ENCODE measurements at places on chromosomes 1 and 21. TPM values are rescaled to one million over a fixed set of nuclear protein-coding genes. Genes with fewer than 3 reads are reported as not detected.

GRCh38 chr1:164783778-164784555 is 225.0 kb downstream of the PBX1 start:
- H3K27me3 ChIP-seq, result no peaks in the 10 kb centered on the region
- no peak overlapping the region for H3K4me3 ChIP-seq

- peak; percentile 92 for DNase-seq
- H3K36me3 ChIP-seq, result no peaks in the 10 kb centered on the region
- peak within 1 kb of the TSS; percentile 49 for H3K27ac ChIP-seq
- H3K4me3 ChIP-seq, result peak within 1 kb of the TSS; percentile 73
Measured at GRCh38 chr1:162069334-162070093, at the start of gene NOS1AP. NOS1AP (plus strand) TSS chr1:162069691; CDS start chr1:162070178, 487 bp downstream.

TBX15 gene
- 0.42 TPM for total RNA-seq

DNA sequence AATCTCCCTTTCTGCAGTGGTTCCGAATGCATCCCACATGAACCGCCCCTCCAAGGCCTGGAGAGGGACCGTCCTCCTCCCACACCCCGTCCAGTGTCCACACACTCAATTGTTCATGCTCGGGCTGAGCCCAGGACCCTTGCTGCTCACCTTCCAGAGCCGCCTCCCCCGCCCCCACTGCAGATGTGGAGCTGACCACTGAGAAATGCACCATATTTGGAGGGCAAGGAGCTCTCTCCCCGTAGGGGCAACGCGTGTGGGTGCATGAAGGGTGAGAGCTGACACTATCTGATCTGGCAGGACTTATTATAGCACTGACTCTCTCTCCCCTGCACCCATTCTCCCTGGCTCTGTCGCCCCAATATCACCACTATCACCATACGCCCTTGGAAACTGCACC is 4.0 kb upstream of the S100A3 start:
- peak overlapping the region; percentile 70 for H3K27ac ChIP-seq
- no peaks in the 10 kb centered on the region for H3K27me3 ChIP-seq
- no peaks in the 10 kb centered on the region for H3K36me3 ChIP-seq
- DNase-seq, result no peak
- H3K4me1 ChIP-seq, result peaks cover 37% of the 10 kb centered on the region

LRRC38 gene
- total RNA-seq, result not detected

DNA sequence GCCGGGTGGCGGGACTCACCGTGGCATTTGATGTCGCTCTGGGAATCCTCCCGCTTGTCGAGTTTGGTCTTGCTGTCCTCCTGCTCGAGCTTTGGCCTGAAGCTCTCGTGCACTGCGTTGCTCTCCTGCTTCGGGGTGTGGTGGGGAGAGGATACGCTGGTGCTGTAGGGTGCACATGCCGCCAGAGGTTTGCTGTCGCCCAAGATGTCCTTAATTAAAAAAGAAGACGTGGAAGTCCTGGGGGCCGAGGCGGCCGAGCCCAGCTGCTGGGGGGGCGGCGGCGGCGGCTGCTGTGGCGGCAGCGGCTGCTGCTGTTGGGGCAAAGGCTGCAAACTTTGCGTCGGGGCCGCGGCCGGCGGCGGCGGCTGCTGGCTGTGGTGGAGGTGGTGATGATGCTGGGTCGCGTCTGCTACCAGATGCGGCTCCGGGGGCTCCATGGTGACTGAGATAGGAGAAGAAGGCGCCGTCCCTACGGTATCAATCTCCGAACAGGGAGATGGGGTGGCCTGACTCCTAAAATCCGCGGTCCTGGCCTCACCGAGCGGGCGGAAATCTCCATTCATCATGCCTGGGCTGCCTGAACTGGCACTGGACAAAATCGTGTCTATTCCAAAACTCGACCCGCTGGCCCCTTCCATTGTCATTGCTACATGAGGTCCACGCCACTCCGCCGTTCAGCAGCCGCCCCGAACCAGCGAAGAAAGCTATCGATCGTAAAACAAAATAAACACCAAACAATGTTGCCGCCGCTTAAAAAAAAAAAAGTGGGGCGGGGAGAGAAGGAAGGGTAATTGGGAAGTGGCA is at the start of gene BARHL2:
TSS of gene BARHL2 (minus strand) at position 751 of the 804 bp plus-strand sequence. CDS start at position 644, 107 bp downstream.
- DNase-seq, result peak; percentile 79
- peaks cover 40% of the 10 kb centered on the region for H3K4me1 ChIP-seq
- peaks cover 91% of the 10 kb centered on the region for H3K27me3 ChIP-seq
- H3K4me3 ChIP-seq, result peak within 1 kb of the TSS; percentile 44
- H3K36me3 ChIP-seq, result no peaks in the 10 kb centered on the region
- H3K27ac ChIP-seq, result no peak within 1 kb of the TSS

- DNase-seq, result no peak
- H3K4me1 ChIP-seq, result no peaks in the 10 kb centered on the region
- H3K36me3 ChIP-seq, result no peaks in the 10 kb centered on the region
- no peak overlapping the region for H3K4me3 ChIP-seq
- H3K27me3 ChIP-seq, result no peaks in the 10 kb centered on the region
Measured at GRCh38 chr1:76227621-76228020, 153.1 kb downstream of the ST6GALNAC3 start.

GRCh38 chr1:28893403-28894102 is 20.8 kb upstream of the EPB41 start:
- no peak overlapping the region for H3K4me3 ChIP-seq
- no peaks in the 10 kb centered on the region for H3K27me3 ChIP-seq
- no peak for DNase-seq

DNA sequence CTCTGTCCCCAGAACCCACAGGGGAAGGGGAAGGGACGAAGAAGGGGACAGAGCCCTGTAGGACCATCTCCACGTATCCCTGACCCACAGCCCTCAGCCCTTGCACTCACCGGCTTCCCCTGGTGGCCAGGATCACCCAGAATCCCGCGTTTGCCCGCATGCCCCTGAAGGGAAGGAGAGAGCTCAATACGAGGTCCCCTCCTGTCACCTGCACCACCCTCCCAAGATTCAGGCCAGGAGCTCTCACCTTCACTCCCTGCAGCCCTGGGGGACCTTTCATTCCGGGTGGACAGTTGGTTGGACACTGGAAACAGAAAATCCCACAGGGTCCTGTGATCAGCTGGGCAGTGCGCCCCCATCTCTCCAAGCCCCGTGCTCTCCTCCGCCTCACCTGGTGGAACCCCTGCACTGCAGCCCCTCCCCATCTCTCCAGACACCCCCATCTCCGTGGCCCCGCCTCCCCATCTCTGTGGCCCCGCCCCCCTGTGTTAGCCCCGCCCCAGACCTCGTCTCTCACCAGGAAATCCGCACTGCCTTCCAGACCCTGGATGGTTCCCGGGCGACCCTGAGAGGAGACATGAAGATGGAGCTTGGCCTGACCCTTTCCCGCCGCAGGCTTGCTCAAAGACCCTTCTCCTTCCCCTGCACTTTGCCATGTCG is 6.0 kb downstream of the COL9A2 start:
- H3K4me3 ChIP-seq, result no peak overlapping the region
- no peak overlapping the region for H3K27ac ChIP-seq
- peaks cover 6% of the 10 kb centered on the region for H3K27me3 ChIP-seq

KIAA0040 gene
- 47.6 TPM for total RNA-seq

DNA sequence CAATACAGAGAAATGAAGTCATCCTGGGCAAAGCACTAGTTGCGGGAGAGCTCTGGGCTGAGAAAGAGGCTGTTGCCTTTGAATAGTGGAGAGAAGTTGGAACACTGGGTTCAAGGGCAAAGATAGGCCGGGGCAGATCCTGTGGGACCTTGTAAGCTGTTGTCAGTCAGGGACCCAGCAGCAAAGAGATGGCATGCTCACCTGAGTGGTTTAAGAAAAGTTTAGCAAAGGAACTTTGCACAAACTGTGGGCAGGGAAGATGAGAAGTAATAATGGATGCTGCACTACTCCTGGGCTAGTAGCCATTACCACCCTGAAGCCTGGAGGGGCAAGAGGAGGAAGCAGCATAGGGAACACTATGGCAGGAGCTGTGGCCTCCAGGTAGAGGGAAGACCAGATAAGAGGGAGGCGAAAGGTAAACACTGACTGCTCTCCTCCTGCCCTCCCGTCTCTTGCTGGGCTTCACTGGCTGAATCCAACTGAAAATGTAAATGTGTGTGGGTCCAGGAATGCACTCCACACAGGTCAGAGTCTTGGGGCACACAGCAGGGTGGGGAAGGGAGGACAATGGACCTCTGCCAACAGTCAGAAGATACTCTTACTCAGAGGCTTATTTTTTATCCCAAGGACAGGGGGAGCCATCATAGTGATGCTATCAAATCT is 129.2 kb downstream of the PLPP3 start:
- no peak for DNase-seq
- peaks cover 72% of the 10 kb centered on the region for H3K4me1 ChIP-seq
- peak overlapping the region; percentile 41 for H3K27ac ChIP-seq

GRCh38 chr1:100036718-100037655 is 67.2 kb downstream of the SLC35A3 start:
- no peaks in the 10 kb centered on the region for H3K27me3 ChIP-seq
- H3K4me3 ChIP-seq, result peak overlapping the region; percentile 83
- no peak for DNase-seq
- peak overlapping the region; percentile 100 for H3K27ac ChIP-seq
- H3K36me3 ChIP-seq, result no peaks in the 10 kb centered on the region

- peaks cover 45% of the 10 kb centered on the region for H3K4me1 ChIP-seq
- no peak for DNase-seq
- H3K36me3 ChIP-seq, result peaks cover 11% of the 10 kb centered on the region
- no peak overlapping the region for H3K4me3 ChIP-seq
Measured at GRCh38 chr1:35884934-35885333, 1.9 kb downstream of the AGO1 start.

DNA sequence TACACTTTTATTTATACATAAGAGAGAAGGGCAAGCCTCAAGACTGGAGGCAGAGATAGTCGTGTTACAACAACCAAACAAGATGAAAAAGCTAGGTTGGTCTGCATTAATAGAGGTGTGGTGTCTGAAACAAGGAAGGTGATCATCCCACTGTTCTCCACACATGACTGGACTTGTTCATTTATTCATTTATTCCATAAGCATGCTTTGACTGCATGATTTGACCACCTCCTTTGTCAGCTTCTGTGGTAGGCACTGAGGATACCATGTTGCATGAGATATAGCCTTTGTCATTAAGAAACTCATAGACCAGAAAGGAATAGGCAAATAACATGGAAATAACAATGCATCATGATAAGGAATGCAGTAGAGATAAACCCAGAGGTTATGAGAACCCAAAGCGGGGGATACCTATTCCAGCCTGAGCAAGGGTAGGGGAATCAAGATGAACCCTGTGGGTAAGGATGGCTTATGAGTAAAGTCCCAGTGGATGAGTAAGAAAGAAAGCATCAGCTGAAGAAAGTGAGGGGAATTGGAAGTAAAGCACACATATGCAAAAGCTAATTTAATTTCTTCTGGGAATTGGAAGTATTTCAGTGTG is 173.7 kb upstream of the FGGY start:
- H3K4me1 ChIP-seq, result no peaks in the 10 kb centered on the region
- no peak overlapping the region for H3K27ac ChIP-seq
- H3K36me3 ChIP-seq, result no peaks in the 10 kb centered on the region
- no peak overlapping the region for H3K4me3 ChIP-seq

GRCh38 chr1:18881642-18882431 is 20.5 kb downstream of the ALDH4A1 start:
- no peak overlapping the region for H3K4me3 ChIP-seq
- H3K27me3 ChIP-seq, result no peaks in the 10 kb centered on the region
- no peaks in the 10 kb centered on the region for H3K36me3 ChIP-seq
- no peaks in the 10 kb centered on the region for H3K4me1 ChIP-seq
- H3K27ac ChIP-seq, result no peak overlapping the region

S100A7 gene
- not detected for total RNA-seq

ZNF593 gene
- 22.2 TPM for total RNA-seq

GRCh38 chr1:247576514-247576913 is 11.6 kb upstream of the OR2G2 start:
- no peak overlapping the region for H3K4me3 ChIP-seq
- no peak overlapping the region for H3K27ac ChIP-seq
- no peak for DNase-seq
- H3K36me3 ChIP-seq, result no peaks in the 10 kb centered on the region
- H3K4me1 ChIP-seq, result no peaks in the 10 kb centered on the region

DNA sequence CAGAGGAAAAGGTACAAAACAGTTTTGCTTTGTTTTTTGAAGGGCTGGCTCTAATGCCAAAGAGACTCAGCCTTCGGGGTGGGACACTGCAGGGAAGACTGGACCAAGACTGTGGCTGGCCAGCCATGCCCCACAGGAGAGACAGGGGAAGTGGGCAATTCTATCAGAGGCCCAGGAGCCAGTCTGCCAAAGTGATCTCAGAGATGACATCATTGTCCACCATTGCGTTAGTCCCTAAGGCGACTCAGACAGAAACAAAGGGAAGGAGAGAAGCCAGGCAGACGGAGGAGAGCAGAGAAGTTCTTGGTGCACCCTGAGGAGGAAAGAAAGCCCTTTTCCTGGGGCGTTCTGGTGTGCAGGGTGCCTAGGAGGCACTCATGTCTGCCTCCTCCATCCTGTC is 26.4 kb downstream of the OPTC start:
- H3K4me1 ChIP-seq, result peaks cover 32% of the 10 kb centered on the region
- no peak overlapping the region for H3K4me3 ChIP-seq
- no peak for DNase-seq
- H3K27me3 ChIP-seq, result no peaks in the 10 kb centered on the region
- no peak overlapping the region for H3K27ac ChIP-seq

GRCh38 chr1:58502519-58502918 is 44.0 kb downstream of the OMA1 start:
- no peaks in the 10 kb centered on the region for H3K27me3 ChIP-seq
- no peak overlapping the region for H3K27ac ChIP-seq
- H3K4me1 ChIP-seq, result no peaks in the 10 kb centered on the region
- no peak overlapping the region for H3K4me3 ChIP-seq

GRCh38 chr1:7808253-7808844 is 24.3 kb downstream of the PER3 start:
- no peaks in the 10 kb centered on the region for H3K27me3 ChIP-seq
- H3K4me3 ChIP-seq, result no peak overlapping the region
- no peaks in the 10 kb centered on the region for H3K4me1 ChIP-seq
- peaks cover 88% of the 10 kb centered on the region for H3K36me3 ChIP-seq
- no peak for DNase-seq

DNA sequence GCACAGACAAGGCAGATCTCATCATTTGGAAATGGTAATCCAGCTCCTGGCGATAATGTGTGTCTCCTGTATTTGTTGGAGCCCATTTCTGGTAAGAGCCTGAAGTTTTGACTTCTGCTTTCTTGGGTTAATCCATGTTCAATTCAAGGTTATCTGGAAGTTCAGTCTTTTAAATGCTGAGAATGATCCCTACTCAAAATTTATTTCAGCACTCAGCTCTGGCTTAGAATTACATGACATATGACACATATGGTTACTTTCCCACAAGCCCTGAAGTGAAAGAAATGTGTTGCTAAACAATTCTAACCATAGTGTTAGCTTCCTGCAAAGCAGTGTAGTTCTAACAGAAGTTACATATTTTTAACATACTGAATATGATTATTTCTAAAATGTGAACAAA is 2.7 kb downstream of the PTGFR start:
- H3K36me3 ChIP-seq, result no peaks in the 10 kb centered on the region
- no peak overlapping the region for H3K4me3 ChIP-seq
- no peak for DNase-seq

TCP10L gene
- 1.5 TPM for total RNA-seq

OR2G2 gene
- not detected for total RNA-seq

GRCh38 chr1:27527890-27528817 is 38.2 kb upstream of the WASF2 start:
- H3K27me3 ChIP-seq, result no peaks in the 10 kb centered on the region
- H3K4me3 ChIP-seq, result peak overlapping the region; percentile 57
- DNase-seq, result no peak
- peaks cover 62% of the 10 kb centered on the region for H3K4me1 ChIP-seq
- peak overlapping the region; percentile 92 for H3K27ac ChIP-seq

SLAMF7 gene
- total RNA-seq, result 0.06 TPM

- no peaks in the 10 kb centered on the region for H3K36me3 ChIP-seq
- H3K27ac ChIP-seq, result no peak overlapping the region
- peaks cover 31% of the 10 kb centered on the region for H3K4me1 ChIP-seq
- H3K27me3 ChIP-seq, result no peaks in the 10 kb centered on the region
- DNase-seq, result no peak
Measured at GRCh38 chr1:209743145-209743482, 12.7 kb upstream of the TRAF3IP3 start.
